Fibroblast of mammary gland (primary cell): ENCODE measurements at places on chromosomes 13 and 19.

- DNase-seq, result no peak
These were observed 3.8 kb downstream of the ATP4B start for GRCh38 chr13:113654175-113654560.

- no peak for DNase-seq
These were observed 746 bp downstream of the RAB3D start for GRCh38 chr19:11338569-11339253.

- no peak for DNase-seq
These were observed 11.9 kb upstream of the PLAUR start for GRCh38 chr19:43681821-43682220.

DNA sequence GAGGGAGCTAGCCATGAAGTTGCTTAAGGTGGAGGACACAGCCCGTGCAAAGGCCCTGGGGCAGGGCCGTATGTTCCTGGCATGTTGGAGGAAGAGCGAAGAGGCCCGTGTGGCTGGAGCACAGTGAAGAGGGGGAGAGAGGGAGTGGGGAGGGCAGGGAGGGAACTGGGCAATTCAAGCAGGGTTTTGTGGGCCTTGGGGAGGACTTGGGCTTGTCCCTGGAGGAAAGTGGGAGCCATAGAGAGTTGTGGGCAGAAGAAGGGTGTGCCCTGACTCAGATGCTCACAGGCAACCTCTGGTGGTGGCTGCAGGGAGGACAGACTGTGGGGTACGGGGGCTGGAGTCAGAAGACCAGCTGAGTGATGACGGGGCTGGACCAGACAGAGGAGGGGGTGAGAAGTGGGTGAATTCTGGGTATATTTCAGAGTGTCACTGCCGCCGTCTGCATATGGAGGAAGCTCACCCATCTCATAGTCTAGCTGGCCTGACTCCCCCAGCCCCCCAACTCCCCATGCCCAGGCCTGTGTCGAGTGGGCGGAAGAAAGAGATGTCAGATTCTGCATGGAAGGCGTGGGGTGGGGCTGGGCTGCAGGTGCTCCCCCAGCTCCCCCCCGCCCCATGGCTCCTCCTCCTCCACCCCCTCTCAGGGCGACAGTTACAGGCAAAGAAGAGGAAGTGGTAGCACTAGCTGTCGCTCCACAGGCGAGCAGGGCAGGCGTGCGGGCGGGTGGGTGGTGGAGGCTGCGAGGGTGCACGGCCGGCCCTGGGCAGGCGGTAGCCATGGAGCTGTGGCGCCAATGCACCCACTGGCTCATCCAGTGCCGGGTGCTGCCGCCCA lies at the start of gene VAV1:
Gene VAV1 (plus strand): TSS at position 681 of the 838 bp plus-strand sequence. CDS start 100 bp downstream, at position 781.
- DNase-seq, result no peak

DNA sequence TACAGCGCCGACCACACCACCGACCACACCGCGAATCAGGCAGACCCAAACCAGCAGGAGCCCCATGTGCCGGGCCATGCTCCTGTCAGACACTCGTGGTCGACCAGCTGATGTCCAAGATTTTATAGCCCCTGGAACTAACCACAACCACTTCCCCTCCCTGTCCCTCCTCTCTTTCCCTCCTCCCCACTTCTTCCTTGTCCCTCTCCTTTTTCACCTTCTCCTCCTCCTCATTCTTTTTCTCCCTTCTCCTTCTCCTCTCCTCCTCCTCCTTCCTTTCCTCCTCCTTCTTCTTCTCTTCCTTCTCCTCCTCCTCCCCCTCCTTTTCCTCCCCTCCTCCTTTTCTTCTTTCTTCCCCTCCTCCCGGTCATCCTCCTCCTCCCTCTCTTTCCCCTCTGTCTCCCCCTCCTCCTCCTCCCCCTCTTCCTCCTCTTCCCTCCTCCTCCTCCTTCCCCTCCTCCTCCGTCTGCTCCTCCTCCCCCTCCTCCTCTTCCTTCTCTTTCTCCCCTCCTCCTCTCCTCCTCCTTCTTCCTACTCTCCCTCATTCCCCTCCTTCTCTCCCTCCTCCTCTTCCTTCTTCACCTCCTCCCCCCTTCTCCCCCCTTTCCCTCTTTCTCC lies 670 bp downstream of the BSPH1 start:
- no peak for DNase-seq

GRCh38 chr13:113897161-113897560 lies 33.3 kb upstream of the GAS6 start:
- DNase-seq, result peak; percentile 89

- DNase-seq, result peak; percentile 1
These were observed 310.8 kb downstream of the SLC7A1 start for GRCh38 chr13:29284726-29285125.

GRCh38 chr19:30854661-30855060 lies 482.5 kb downstream of the ZNF536 start:
- no peak for DNase-seq

- DNase-seq, result peak; percentile 64
These were observed 187.8 kb downstream of the LHFPL6 start for GRCh38 chr13:39415008-39415802.

DNA sequence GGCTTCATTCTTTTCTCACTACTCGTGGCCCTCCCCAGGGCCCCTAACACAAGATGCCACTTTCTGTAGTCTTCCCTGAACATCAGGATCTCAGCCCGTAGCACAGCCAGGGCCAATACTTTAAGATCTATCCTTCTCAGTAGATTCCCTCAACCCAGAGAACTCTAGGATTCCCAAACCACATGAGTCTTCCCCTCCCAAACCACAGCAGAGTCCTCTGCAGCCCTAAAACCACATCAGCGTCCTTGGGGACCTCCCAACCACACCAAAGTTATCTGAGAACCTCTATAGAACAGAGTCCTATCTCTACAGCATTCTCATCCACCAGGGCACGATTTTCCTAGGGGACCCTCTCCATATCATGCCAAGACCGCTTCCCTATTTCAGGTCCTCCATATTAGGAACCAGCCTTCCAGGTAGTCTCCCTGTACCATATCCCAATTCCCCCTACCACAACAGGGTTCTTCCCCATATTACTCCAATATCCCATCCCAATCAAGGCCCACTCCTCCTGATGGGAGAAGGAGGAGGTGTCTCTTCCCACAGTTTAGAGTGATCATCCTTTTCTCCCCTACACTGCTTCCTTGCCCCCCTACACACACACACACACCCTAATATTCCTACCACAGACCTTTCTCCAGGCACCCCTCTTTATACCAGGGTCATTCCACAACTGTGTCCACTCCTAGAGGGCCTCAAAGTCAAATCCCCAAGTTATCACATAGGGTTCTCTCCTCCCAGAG lies 1.4 kb downstream of the DYRK1B start:
- peak; percentile 50 for DNase-seq

GRCh38 chr19:8445488-8446001 lies 770 bp downstream of the HNRNPM start:
- DNase-seq, result no peak

GRCh38 chr19:2827840-2828489 lies 8.3 kb downstream of the ZNF554 start:
- no peak for DNase-seq

DNA sequence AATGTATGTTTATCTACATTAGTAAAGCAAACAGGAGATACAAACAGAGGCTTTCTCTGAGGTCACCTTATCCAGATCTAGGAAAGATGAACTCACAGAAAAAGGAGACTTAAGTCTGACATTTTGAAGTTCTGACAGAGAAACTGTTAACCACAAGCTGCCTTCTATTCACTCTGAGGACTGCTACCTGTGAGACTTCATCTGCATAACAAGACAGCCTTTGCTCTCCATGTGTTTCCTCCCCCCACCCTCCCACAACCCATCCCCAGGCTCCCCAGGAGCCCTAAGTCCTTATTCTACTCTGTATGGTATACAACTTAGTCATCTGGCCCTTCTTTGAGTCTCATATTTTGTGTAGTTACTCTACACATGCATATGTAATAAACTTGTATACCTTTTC lies 699.0 kb downstream of the FGF9 start:
- DNase-seq, result no peak

GRCh38 chr19:53649746-53650593 lies 18.2 kb downstream of the DPRX start:
- no peak for DNase-seq

DNA sequence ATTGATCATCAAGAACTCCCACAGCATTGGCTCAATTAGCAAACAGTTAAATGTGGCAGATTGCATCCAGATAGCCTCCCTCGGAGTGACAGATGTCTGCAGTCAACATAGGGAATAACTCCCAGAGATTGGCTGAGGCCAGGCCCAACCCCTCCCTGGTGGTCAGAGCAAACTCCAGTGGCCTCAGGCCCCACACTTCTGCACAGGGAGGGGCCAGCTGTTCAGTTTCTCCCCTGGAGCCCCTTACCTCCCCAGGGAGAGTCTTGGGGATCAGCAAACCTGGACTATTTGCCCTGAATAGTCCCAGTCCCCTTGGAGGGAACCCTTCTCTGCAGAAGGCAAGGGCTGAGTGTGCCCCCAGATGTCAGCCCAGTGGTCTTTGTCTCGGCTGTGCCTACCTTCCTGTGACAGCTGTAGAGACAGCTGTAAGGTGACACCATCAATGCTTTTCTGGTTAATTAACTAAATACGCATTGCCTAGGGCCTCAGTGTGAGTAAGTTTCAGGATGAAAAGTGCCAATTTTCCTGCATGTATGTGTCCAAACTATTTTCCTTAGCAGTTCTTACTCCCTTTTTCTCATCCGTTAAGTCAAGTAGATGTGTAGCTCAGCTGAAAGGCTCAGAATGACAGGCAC lies 102.7 kb upstream of the UQCRFS1 start:
- no peak for DNase-seq

DNA sequence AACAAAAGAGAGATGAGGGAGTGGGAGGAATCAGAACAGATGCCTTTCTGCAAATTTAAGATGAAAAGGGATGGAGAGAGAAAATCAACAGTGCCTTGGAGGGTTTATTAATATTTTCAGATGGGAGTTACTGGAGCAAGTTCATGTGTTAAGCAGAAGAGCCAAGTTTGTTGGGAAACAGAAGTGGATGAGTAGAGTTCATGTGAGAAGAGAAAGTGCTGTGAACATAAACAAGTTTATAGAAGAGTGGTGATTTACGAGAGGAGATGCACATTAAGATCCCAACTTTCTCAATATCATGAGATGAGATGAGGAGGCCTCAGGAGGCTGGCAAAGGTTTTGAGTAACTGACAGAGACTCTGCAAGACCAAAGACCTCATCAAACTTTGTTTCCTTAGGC lies 274.1 kb upstream of the HTR2A start:
- peak; percentile 42 for DNase-seq
